Ammon's horn (tissue), 1 donor: ENCODE measurements at places on chromosomes 12 and 14.

DNA sequence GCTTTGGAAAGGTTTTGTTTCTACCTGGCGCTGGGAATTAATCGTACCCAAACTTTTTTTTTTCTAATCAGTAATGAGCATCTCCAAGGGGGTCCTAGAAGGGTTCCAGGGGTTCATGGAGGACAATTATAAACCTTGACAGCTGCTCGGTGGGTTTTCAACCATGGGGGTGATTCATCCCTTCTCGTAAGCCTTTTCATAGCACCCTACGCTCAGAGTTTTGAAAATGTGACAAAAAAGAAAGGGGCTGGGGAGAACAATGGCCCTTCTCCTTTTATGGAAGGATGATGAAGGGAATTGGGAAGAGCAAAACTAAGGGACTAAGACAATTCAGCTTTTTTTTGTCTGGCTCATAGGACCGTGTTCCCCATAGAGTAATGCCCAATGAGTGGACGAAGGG is 196.7 kb downstream of the ZFP36L1 start:
- DNase-seq: no peak

DNA sequence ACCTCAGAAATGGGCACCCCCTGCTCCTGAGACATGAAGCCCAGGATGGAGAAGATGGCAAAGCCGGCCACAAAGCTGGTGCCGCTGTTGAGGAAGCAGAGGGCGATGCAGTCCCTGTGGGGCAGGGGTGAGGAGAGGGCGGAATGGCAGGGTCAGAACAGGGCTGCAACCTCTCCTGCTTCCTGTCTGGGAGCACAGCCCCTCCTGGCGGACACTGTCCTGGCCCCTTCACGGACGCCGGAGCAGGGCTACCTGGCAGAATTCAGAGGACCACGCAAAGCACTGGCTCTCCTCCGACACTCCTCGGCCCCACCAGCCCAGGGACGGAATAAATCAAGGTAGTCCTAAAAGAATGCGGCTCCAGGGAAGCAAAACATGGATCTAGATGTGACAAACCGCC is 12.4 kb upstream of the SLC6A12 start:
- DNase-seq: no peak

DNA sequence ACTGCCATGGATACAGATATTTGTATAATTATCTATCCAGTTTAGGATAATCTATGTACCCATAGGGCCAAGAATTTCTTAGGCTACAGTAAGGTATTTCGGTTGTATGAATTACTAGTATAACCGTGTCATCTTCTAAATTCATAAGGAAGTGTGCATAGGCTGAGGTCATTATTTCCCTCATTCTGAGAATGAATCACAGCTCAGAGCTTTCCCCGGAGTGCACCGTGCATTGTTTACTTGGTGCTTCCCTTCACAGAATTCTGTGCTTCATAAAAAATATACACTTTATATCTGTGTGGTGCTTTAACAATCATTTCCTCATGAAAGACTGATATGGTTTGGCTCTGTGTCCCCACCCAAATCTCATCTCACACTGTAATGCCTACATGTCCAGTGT is 514.1 kb downstream of the ETNK1 start:
- DNase-seq: no peak

DNA sequence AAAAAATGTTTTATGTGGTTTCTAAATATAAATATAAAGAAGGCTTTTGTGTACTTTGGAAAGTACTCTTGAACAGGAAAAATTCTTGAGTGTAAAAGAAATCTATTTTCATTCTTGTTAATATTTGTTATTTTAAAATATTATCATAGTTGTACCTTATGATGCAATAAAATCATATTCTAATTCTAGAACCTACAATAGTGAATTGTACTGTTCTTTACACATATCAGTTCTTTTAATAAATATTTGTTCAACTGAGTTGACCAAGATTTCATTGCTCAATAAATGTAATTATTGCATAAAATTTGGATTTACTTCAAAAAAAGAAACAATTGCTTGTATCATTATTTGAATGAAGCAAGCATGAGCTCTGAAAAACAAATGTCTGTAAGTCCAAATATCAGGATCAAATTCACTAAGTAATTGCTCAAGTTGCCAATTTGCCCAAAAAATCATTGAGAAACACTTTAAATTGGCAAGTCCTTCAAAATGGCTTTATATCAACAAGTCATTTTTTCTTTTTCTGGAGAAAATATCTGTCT is 191.6 kb upstream of the SLC16A7 start:
- no peak for DNase-seq

DNA sequence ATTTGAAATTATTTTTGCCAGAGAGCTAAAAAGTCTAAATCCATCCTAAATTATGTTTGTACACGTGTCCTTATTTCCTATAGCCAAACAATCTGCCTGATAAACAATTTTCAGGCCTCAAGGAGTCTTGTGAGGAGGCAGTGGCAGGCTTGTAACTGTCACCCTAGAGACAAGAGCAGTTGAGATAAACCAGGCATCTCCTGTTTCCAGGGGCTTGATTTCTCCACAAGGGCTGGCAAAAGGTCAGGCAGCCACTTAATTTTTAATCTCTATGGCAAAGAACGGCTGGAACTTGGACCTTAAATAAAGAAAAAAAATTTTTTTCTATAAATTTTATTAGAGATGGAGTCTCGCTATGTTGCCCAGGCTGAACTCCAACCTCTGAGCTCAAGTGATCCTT is 15.5 kb downstream of the PKP2 start:
- DNase-seq: no peak

DNA sequence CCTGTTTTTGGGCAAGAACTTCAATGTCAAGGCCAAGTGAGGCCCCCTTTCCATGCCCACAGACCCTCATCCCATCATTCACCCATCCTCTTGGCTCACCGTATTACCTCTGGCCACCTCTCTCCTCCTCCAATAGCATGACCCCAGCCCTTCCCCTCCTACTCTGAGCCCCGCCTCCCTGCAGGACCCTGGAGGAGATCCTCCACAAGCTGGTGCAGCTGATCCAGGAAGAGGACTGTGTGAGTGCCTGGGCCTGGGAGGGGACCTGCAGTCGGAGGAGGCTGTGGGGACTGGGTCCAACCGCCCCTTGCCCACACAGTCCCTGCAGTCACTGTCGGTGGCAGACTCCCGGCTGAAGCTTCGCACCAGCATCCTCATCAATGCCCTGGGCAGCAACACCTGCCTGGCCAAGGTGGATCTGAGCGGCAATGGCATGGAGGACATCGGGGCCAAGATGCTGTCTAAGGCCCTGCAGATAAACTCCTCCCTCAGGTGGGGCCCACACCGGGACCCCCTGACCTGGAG is 7.2 kb downstream of the CARMIL3 start:
- DNase-seq: no peak

- no peak for DNase-seq
These were observed 170.0 kb downstream of the BCL11B start for GRCh38 chr14:99101855-99102461.

DNA sequence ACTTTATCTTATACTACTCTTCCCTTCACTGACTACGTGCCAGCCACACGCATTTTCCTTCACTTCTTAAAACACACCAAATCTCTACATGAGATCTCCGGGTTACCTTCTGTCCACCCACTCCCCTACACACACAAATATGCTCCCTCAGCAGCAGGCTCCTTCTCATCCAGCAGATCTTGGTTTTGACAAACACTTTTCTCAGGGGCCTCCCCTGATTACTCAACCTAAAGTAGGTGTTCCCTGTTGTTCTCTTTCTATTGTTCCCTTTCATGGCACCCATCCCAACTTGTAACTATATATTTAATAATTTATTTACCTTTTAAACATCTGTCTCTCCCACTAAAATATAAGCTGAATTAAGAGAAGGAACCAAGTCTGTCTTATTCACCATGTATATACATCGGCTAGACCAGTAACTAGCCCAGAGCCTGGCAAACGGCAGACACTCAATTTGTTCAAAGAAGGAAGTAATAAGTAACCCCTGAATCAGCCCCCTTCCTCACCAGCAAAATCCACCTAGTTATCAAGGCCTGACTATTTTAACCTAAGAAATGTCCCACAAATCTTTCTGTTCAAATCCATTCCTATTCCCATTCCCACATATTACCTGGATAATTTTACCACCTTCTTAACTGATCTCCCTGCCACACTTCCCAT is 2.7 kb downstream of the C2CD5 start:
- no peak for DNase-seq

GRCh38 chr12:51118706-51119105 is 35.3 kb upstream of the CSRNP2 start:
- DNase-seq: no peak

- no peak for DNase-seq
These were observed 166.9 kb upstream of the LRIG3 start for GRCh38 chr12:59087077-59087673.
